T47D (cell line): ENCODE measurements at places on chromosomes 5 and 9.

- no peak for DNase-seq
Measured at GRCh38 chr5:1104327-1105006, 7.4 kb downstream of the SLC12A7 start.

DNA sequence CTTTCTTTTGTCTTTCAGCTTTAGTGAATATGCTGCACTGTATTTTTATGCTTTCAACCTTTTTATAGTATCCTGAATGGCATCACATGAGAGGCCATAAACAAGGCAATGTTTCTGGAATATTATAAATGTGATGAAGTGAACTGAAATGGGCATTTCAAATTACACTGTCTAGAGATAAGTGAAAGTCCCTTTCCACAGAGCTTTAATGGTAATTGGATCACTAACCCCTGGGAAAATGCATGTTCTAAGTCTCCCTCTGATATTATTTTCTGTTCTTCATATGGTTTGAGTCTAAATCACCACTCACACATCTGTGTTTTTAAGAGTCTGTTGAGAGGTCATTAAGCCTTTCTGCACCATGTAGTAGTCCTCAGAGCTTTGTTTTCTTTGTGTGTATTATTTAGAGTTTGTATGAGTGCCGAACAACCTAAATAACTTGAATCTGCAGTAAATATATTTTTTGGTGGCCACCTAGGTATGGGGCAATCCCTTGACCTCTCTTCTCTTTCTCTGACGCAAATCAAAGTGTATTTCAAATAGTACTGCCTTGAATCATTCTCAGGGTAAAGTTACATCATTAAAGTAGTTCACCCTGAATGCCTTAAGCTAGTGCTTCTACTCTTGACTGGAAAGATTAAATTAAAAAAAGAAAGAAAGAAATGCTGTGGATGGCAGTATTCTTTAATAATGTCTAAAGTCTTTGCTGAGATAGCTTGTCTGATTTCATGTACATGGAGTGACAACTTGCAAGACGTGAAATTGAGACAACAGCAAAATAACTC, 1931.0 kb upstream of the CDH6 start:
- DNase-seq = no peak

DNA sequence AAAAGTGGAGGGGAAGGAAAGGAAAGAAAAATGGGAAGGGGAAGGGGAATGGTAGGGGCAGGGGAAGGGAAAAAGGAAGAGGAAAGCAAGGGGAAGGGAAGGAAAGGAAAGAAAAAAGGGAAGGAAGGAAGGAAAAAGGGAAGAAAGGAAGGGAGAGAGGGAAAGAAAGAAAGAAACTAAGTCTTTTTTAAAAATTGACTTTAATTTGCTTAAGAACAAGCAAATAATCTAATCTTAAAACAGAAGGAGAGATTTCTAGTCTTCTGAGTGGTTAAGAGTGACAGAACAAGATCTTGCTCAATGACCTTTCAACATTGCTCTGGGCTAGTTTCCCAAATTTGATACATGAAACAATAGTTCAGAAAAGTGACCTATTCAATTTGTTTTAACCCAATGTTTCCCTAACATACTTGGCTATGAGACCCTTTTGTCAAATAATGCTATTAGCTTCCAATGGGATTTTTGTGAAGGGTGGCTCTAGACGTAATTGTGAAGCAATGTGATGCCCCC, 33.4 kb upstream of the GLIS3 start:
- DNase-seq = no peak

DNA sequence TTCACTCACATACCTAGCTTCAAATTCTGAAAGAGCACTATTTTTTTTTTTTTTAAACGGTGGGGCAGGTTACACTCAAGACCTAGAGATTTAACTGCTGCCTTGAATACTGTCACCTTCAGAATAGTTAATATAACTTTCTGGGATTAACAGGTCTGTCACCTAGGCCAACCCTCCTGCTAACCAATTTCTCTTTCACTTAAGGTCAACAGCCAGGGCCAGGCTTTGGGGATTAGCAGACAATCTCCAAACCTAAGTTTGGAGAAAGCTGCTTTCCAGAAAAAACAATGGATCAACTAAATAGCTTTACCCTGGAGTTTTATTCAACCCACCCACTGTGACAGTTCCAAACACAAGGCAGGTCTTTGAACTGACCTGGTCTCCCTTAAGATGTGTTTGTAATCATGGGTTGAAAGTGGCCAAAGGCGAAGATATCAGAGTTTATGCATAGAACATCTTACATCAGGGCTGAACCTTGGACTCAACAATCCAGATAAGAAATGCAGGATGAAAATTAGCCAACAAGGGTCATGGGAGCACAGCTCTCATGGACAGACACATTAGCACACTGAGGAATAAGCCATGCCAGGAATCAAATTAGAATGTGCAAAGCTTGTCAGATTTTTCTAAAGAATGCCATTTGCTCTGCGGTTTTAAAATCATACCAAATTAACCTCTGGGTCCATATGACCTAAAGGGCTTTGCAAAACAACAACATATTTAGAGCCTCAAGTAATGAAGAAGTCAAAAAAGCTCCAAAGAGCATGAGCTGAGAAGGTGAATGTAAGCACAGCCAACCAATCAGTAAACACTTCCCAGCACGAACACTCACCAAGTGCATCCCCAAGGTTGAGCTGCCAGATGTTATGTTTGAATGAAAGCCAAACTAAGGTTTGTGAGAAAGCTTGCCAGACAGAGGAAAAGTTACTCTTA, 538.5 kb upstream of the DMAC1 start:
- no peak for DNase-seq

GRCh38 chr9:115015018-115015635, 84.7 kb upstream of the TNFSF8 start:
- peak; percentile 48 for DNase-seq

- no peak for DNase-seq
Measured at GRCh38 chr9:20227166-20227874, 395.0 kb downstream of the MLLT3 start.
